ENCODE measurements at places on chromosomes 7 and 10.

GRCh38 chr7:155181768-155182167, 111.6 kb downstream of the HTR5A start:
- no peak for DNase-seq

DNA sequence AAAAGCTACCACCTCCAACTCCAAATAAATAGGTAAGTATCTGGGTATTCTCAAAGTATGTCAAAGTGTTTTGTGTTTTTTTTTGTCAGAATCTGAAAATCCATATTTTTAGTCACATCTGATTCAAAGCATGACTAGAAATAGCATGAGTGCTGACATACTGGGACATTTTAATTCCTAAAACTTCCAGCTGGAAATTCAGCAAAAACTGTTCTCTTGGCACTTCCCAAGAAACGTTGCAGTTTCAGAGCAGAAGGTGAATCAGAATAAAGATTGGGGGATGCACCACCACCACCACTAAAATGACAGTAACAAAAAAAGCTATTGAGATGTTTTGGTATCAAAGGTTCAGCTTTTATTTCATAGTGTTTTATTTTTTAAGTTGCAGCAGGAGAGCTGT, 724.6 kb upstream of the CELF2 start:
- no peak for DNase-seq

- no peak for DNase-seq
Measured at GRCh38 chr7:141710301-141710700, 2.1 kb downstream of the WEE2 start.

DNA sequence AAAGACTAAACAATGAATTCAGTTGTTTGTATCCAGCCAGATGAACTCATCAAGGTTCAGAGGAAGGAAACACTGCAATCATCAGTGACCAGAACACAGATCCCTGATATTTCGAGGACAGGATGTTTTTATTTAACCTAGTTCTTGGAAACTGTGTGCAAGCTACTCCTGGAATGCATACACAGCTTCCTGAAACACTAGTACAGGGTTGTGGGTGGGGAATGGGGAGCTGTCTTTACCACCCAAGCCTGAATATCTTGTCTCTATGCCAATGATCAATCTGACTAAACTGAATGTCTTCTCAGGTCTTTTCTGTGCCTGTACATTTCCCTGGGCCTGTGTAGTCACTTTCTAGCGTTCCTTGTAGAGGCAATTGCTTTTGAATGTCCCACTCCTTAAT, 374.6 kb downstream of the CALN1 start:
- no peak for DNase-seq

All from stimulated activated CD4-positive, alpha-beta T cell treated with anti-CD3 and anti-CD28 coated beads, Interleukin-1b, Interleukin-23, amount 100 ng/mL, for 1 hour (primary cell).